NCI-H774 (cell line): ENCODE measurements at places on chromosomes 5 and 9.

DNA sequence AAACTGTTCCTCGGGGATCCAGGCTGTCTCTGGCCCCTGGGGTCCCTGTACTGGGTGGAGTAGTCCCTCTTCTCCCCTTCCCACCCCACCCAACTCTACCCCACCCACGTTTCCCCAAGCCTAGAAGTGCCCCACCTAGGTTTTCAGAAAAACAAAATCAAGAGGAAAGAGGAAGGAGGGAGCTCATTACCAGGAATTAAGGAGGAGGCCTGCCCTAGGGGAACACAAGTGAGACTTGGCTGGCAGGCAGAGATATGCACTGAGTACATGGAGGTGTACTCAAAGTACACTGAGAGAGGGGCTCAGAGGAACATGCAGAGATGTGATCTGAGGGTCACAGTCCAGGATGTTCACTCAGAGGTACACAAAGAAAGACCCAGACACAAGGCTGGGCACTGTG is 10.2 kb downstream of the AQP3 start:
- no peak for DNase-seq

DNA sequence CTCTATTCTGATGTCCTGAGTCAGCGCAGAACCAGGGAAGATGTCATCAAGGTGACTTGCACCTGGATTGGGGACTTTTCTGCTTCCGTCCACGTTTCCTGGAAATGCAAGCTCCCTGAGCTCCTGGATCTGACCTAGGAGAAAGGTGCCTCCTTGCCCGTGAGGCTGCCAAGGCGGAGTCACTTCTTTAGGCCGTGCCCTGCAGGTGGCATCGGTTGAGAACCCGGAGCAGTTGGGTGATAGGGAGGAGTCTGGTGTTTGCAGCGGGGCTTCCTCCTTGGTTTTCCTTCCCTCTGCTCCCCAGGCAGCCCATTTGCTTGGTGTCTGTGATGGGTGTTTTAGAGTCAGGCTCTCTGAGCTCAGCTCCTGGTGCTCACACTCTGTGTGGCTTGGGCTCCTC is 15.2 kb downstream of the NANS start:
- DNase-seq = no peak

DNA sequence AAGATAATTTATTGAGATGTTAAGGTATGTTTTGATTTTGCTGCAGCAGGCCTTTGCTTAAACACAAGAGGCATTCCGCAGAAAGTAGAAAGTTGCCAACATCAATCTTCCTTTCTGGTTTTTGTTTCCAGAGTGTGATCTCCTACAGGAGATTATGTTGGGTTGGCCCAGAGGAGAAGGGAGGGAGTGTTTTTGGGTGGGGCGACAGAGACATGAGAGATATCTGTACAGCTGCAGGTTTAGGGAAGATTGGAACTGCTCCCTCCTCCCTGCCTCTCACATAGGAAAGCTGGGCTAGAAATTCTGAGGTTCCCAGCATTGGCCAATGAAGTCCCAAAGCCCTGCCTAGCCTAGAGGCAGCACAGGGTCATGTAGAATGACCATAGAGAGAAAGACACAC is 211.0 kb downstream of the CEMIP2 start:
- DNase-seq = no peak

DNA sequence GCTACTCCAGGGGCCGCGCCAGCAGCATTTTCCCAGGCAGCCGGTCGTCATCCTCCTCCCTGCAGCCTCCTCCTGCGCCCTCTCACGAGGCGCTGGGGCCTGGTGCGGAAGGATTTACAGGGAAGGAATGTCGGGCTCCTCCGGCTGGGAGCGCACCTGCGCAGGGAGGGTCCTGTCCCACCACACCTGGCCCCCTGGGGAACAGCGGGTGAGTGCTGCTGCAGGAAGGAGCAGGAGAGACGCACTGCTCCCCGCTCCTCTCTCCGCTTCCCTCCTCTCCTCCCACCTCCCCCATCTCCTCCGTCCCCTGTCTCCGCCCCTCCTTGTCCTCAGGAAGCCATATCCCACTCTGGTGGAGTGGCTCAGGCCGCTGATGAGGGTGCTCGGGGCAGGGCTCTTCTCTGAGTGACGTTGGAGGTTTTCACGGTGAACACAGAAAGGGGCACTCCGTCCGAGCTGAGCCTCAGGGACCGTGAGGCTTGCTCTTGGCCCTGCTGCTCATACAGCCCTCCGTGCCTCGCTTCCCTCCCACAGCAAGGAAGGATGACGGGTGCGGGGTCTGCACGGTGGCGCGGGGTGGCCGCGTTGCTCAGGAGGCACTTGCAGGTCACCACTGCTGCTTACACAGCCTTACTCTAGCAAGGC is 31.3 kb downstream of the IRX4 start:
- DNase-seq = no peak

GRCh38 chr5:139100825-139101224 is 97.3 kb downstream of the SIL1 start:
- no peak for DNase-seq

GRCh38 chr9:93592643-93593021 is 16.2 kb downstream of the PHF2 start:
- peak; percentile 16 for DNase-seq

DNA sequence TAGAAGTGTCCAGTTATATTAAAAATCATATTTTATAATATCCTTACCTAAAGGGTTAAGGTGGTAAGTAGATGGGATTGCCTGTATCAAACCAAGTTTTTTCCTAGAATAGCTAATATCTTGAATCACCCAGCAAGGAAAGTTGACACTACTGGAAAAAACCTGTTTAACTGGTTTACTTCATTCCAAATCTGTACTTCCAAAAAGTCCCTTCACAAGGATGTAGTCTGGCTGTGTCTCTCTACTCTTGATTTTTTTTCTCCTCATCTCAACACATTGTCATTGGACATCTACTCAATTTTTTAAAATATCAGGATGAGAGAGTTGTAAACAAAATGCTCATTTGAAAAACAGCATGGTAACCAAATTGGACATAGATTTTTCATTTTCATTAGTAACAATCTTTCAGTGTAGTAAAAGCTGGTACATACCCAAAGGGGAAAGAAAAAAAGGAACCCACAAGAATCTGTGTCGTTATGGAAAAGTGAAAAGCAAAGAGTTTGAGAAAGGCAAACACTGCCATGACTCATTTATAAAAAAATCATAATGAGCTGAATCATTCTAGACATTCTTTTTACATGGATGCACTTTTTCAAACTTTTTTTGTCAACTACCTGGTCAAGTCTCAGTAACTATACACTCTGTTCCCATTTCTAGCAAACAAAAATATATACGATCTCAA is 173.5 kb downstream of the GLIS3 start:
- DNase-seq = no peak

DNA sequence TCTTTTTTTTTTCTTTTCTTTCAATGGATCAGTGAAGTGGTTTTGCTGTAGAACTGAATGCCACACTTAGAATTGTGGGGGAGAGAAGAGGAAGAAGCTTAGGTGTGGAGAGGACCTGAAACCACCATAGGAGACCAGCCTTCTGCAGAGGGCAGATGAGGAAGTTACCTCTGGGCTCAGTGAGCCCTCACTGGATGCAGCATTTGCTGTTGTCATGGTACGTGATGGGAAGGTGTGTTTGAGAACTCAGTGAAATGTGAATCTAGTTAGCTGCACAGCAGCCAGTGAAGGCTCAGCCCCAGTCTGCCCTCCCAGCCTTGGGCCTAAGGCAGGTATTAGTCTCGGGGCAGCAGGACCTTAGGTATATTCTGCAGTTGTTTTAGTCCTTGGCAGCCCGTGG is 17.5 kb downstream of the CYFIP2 start:
- DNase-seq = no peak
